ENCODE measurements at places on chromosomes 6 and 20.
A peak's percentile ranks its signal among the peaks of the same experiment; 100 is the strongest.

GRCh38 chr20:58794510-58795180, 56.1 kb downstream of the GNAS-AS1 start:
- no peak for DNase-seq

DNA sequence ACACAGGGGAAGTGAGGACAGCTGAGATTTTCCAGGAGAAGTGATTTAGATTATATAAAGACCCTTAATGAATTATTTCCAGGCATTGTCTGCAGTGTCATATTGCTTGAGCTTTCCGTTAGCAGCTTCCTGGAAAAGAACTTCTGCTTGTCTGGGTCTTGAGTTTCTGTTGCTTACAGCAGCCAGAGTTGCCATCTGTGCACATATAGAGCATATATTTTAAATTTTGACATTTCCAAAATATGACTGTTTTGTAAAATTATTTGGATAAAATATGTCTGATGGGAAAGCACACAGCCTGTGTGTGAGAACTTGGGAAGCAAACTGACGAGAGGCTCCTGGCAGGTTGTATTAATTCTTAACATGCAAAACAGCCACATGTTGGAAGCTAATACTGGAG, 21.0 kb upstream of the NKX2-2 start:
- DNase-seq = no peak

DNA sequence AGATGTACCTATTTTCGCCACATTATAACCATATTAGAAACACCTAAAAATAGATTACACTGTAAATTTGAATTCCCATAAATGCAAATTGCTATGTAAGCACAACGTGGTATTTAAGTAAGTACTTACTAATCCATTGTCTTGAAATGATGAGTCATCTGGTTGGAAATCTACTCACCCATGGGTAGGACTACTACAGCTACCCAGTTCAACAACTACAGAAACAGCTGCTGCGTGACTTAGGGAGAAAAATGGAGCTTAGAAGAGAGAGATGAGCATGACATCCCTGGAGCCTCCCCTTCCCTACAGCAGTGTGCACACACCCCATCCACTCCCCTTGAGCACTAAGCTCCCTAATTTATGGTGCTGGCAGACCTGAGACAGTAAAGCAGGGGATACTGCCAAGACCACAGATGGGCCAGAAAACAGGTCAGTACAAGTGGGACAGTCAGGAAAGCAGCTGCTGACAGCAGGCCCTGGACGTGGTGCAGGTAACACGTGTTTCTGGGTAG, 26.9 kb downstream of the RRAGD start:
- DNase-seq = no peak

DNA sequence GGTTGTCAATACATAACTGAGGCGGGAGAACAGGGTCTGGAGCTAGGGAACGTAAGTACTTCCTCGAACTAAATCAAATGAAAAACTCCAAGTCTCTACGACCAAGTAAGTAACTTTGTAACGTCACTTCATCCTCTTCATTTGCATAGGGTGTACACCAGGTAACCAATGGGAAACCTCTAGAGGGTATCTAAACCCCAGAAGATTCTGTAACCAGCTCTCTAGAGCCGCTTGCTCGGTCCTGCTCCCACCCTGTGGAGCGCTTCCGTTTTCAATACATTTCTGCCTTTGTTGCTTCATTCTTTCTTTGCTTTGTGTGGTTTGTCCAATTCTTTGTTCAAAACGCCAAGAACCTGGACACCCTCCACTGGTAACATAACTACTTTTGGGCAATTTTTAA, 133.5 kb upstream of the TMEM170B start:
- no peak for DNase-seq

DNA sequence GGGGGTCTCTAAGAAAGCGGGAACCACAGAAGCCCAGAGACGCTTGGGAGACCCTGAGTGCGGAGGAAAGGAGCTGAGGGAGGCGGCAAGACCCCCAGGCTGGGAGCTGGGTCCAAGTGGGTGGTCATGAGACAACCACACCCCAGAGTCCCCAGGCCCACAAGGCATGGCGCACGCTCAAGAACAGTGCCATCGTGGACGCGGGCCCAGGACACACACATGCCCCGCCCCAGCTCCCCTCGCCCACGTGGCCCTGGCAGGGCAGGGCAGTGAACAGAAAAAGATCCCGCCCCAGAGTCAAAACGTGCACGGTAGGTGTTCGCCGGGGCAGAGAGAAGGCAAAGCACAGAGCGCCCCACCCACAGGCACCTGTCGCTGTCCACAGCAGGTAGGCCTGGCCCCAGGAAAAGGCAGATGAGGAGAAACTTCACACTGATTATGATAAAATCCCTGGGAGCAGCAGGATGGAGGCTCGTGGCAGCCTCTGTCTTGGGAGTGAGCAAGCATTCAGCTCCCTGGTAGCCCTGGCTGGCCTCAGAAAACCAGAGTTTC, 50.0 kb downstream of the BPIFB1 start:
- DNase-seq = no peak

DNA sequence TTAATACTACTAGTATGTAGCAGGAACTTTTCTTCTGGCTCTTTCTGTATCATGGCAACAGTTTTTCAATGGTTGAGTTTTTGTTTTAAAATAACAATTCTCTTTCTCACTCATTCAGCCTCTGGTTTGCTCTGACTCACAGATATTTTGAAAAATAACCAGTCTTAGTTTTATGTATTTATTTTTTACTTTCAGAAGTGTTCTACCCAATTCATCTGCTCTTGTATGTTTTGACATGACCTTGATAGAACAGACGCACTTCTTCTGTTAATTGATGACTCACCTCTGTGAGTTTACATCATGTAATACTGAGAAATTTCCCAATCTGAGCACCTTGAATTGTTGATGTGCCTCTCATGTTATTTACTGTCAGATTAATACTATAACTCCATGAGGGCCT, 178.9 kb downstream of the SASH1 start:
- DNase-seq = no peak

GRCh38 chr20:49276961-49277785, 684 bp downstream of the ZNFX1 start:
- peak; percentile 77 for DNase-seq

GRCh38 chr6:4653141-4653540, 123.1 kb upstream of the CDYL start:
- DNase-seq = no peak

DNA sequence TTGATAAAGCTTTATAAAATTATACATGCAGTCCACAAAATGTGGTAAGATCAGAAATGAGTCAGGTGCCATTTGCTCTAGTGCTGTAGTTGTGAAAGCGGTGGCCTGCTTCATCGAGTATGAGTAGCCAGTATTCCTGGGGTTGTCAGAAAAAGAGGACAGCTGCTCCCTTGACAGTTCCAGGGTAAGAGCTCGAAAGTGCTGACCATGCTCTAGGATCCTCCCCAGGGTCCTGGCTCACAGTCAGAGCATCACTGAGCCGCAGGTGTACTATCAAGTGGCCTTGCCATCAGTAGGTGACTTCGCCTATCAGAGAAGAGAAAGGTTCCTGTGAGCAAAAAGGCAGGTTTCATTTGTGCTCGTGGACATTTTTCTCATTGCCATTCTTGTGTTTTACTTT, 3.6 kb downstream of the BTBD3 start:
- DNase-seq = no peak

DNA sequence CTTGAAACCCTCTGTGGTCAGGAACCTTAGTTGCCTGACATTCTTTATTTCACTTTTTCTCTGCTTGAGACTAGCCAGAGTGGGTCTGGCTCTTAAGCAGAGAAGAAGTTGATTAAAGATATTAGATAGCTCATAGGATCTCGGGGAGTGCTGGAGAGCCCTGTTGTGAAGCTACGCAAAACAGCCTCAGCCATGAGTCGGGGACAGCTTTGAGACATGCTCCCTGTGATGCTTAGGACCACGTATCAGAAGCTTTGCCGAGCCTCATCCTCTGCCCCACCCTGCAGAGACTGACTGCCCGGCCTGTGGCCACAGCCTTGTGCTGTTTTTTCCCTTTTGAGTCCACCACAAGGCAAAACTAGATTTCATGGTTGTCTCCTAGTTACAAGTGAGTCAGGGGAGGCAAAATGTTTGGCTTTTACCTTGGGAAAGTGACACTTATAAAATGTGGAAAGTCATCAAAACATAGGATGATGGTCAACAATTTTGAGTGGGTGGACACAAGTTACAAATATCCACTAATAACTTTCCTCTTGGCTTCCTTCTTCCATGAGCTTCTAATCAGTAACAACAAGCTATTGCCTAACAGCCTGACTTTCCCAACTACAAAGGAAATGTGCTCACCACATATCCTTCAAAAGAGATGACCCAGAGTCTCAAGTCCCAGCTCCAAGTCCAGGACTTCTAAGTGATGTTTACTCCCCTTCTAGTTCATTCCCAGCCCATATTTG, 108.4 kb downstream of the JAG1 start:
- no peak for DNase-seq

- no peak for DNase-seq
Measured at GRCh38 chr6:158016571-158017383, 35.1 kb downstream of the SYNJ2 start.

DNA sequence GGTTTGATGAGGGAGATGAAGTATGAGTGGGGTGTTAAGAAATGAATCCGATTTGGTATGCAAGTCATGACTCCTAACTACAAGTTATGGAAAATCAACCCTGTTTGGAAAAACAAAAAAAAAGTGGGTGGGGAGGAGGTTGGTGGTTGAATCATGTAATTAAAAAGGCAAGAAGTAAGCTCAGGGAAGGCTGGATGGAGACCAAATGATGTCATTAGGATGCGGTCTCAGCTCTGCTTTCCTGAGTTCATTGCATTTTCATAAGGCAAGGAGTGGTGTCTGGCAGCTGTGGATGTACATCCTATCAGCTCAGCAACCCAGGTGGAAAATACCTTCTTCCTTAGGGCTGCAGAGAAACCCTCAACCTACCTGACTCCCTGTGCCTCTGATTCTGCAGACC, 60.4 kb upstream of the AKAP12 start:
- DNase-seq = no peak

- DNase-seq = no peak
Measured at GRCh38 chr6:10587656-10588406, 66.7 kb downstream of the GCNT2 start.

- DNase-seq = no peak
Measured at GRCh38 chr6:31676322-31676903, 4.5 kb downstream of the LY6G5C start.

DNA sequence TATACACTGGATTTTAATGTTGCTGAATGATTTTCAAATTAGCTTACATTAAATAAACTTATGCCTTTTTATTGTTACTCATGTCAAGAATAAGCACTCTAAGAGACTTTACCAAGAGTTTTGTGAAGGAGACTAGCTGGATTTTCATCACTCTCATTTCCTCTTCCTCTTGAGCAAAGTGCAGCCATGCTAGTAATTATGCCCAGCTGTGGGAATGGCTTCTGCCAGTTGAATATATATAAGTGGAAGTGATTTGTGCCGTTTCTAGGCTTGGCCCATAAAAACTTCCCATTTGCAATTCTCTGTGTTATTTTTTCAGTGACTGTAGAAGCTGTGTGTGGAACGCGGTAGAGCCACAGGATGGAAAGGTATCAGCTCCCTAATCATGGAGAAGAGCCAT, 255.8 kb downstream of the HDGFL1 start:
- no peak for DNase-seq

- no peak for DNase-seq
Measured at GRCh38 chr20:2799271-2799670, 1.2 kb downstream of the CPXM1 start.

- DNase-seq = no peak
Measured at GRCh38 chr6:51266604-51267003, 447.9 kb downstream of the TFAP2B start.

DNA sequence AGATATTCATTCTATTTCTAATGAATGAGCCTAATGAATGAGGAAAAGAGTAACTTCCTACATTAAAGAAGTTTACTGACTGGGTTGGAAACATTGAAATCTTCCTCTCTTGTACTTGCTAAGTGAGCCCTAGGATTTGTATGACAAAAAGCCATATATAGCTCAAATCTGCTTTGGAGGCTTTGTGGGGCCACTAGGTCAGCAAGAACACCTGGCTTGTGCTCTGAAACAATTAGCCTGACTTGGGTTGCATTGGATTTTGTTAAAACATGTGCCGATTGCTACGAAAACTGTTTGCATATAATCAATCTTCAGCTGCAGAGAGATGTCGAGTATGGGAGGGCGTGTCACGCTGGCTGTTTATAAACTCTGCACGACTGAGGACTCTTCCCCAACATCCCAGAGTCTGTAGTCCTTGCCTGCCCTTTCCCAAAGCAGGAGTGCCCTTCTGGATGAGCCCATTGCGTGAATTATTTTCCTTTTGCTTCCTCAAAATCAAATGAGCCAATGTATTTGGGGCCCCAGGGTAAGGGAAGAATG, 684.8 kb downstream of the DHX35 start:
- DNase-seq = no peak

DNA sequence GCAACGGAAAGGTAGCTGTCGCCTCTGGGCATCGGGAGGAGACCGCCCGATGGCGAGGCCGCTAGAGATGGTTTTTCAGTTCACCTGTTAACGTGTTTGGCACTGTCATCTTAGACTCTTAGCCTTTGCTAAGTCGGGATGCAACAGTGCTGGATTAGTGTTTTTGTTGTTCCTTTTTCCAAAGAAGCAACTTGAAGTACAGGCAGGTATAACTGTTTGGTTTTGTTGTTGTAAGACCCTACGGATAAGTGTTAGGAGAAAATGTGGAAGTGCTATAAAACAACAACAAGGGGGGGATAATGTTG, 723 bp downstream of the MANEA start:
- no peak for DNase-seq

DNA sequence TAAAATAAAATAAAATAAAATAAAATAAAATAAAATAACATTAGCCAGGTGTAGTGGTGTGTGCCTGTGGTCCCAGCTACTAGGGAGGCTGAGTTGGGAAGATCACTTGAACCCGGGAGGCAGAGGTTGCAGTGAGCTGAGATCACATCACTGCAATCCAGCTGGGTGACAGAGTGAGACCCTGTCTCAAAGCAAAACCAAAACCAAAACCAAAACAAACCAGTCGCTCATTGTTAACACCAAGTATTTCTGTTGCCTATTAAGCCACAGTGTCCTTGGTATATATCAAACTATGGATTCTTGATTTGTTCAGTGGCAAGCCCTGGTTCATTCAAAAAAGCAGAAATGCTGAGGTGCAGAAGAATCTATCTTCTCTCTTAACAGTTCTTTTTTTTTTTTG, 65.7 kb downstream of the PYGB start:
- no peak for DNase-seq

GRCh38 chr20:23061734-23062561, 12.5 kb upstream of the THBD start:
- DNase-seq = no peak

DNA sequence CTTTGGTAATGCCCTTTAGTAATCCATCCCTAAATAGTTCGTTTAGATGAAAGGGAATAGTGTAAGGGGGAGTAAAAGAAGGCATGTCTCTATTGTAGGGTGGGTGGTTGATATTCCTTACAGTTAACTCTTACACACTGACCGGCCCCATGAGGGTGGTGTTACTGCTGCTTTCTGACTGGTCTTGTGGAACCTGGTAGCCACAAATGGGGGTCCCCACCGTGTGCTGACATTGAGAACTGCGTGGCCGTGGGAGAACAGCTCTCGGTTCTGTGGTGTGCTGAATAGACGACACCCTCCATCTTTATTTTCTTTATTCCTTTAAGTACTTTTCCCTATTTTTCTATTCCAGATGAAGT, 19.3 kb downstream of the MRAP2 start:
- no peak for DNase-seq

GRCh38 chr20:2805689-2806350, 5.4 kb upstream of the CPXM1 start:
- DNase-seq = no peak
